ENCODE measurements at places on chromosomes 3 and 15.
A peak's percentile ranks its signal among the peaks of the same experiment; 100 is the strongest.

DNA sequence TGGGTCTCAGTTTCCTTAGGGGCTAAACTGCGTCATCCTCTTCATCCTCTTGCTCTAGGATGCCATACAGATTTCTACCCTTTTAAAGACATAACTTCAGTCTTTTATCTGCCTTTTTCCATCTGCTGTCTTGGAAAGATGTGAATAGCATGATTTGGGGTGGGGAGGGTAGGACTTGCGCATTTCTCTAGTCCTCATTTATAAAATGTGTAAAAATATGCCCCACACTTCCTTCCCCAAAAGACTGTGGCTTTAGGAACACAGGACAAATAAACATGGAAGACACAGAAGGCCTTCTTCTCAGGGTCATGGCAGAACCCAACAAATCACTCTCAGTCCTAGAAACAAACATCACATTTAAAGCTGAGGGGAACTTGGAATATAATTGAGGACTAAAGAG, 48.4 kb upstream of the BCL6 start:
- no peak for DNase-seq

DNA sequence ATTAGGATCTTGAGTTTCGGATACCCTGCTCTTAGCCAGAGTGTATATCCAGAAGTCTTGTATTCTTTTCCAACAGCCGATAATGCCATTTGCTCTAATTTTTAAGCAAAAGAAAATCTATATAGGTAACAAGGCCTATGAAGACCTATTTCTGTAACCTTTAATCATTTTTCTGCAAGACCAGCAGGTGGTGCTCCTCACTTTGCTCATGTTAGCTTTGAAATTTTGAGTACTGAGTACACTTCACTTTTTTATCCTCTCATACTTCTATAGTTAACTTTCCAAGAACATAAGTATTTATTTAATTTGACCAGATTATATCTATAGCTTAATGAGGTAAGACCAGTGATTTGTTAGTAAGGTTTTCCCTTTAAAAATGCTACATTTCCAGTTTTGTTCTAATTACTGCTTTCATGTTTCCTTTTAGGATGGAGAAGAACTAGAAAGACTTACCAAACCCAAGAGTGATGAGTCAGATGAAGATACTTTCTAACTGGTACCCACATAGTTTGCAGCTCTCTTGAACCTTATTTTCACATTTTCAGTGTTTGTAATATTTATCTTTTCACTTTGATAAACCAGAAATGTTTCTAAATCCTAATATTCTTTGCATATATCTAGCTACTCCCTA, 20.5 kb downstream of the SLC35A5 start:
- peak; percentile 61 for DNase-seq

DNA sequence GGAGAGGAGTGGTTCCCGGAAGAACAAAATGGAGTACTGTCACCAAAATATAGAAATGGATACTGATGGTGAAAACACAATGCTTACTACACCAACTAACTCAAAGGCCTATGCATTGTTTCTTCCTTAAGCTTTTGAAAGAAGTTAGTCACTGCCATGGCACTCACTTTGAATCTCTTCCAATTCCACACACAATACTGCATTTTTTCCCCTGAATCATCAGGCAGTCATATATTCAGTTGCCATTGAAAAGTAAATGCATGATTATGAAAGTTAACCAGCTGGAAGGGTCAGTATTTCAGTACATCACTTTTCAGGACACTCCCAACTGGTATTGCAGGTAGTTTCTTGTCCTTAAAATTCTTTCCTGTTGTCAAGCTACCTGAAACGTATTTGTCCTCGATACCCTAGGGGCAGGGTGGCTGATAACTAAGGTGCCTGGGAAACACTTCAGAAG, 9.0 kb upstream of the LRRFIP2 start:
- DNase-seq = peak; percentile 89

DNA sequence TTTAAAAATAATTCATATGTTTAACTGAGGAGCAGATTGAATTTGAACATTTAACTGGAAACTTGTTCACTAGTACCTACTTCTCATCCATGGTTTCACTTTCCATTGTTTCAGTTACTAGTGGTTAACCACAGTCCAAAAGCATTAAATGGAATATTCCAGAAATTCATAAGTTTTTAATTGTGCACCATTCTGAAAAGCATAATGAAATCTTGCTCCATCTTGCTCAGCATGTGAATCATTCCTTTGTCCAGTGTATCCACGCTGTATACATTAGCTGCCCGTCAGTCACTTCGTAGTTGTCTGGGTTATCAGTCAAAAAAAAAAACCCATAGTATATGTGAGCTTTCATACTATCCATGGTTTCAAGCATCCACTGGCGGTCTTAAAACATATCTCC, 217.6 kb downstream of the TPRG1 start:
- DNase-seq = no peak

DNA sequence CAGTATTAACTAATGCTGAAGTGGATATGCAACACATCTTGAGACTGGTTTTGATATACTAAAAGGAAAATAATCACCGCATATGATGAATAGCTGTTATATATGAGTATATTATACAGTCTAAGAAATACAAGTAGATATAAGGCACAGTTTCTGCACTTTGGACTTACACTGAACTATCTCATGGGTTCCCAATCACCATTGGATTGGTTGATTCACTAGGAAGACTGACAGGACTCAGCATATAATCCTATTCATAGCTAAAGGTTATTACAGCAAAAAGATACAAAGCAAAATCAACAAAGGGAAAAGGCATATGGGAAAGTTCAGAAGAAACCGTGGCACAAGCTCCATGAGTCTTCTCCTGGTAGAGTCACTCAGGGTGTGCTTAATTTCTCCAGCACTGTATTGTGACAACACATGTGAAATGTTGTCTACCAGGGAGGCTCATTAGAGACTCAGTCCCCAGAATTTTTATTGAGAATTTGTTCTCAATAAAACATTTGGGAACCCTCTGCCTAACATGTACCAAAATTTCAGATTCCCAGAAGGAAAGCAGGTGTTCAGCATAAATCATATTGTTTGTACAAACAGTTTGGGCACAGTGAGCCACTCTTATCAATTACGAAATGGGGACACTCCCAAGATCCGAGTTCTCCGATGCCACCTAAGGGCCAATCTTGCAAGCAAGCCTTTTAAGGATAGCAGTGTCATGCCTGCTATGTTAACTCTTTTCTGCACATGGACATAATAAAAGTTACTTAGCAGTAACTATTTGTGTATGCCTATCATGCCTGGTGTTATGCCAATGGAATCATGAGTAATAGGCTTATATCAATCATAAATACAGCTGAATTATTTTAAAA, 26.8 kb downstream of the CMC1 start:
- no peak for DNase-seq

GRCh38 chr3:177015881-177016280, 181.4 kb downstream of the TBL1XR1 start:
- no peak for DNase-seq

- no peak for DNase-seq
Observed at GRCh38 chr3:143182866-143183664, 63.5 kb downstream of the CHST2 start.

- no peak for DNase-seq
Observed at GRCh38 chr3:197201791-197202452, 96.5 kb downstream of the DLG1 start.
